ENCODE measurements at places on chromosomes 7 and 10. TPM values are rescaled to one million over a fixed set of nuclear protein-coding genes. Genes with fewer than 3 reads are reported as not detected.

GRCh38 chr10:19498393-19499290, 317.6 kb upstream of the PLXDC2 start:
- DNase-seq, result no peak

DNA sequence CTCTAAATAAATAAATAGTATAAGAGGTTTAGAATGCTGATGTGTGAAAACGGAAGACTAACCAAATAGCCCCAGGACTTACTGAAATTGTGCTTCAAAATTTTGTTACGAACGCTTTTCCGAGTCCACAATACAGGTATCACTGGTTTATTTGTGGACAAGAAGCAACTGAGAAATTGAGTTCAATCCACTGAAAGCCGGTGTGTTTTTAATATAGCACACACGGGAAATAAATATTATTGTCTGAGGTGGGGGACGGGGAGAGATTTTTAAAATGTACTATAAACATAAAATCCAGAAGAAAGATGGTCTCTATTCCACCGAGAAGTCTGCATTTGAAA, 598 bp downstream of the SLC16A12 start:
- DNase-seq, result no peak

The OR6V1 gene
- total RNA-seq, result not detected

- DNase-seq, result no peak
Observed at GRCh38 chr7:119696336-119696735, 576.6 kb upstream of the KCND2 start.

The VSIR gene
- total RNA-seq, result 42.8 TPM

The AFAP1L2 gene
- 13.7 TPM for total RNA-seq

DNA sequence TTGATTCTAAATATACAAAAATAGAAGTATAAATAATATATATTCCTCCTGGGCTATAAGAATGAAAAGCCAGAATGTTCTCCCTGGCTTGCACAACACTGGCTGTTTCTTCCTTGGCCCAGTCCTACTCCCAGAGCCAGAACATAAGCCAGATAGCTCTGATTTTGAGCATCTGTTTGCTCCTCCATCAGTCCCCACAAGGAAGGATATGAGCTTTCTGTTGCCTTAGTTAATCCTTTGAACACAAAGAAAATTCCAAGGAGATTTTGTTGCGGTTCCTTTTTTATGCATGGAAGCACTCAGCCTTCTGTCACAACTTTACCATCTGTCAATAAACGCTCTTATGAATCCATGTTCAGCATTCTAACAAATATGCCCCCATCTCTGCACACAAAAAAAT, 361.8 kb downstream of the IPMK start:
- DNase-seq, result no peak

DNA sequence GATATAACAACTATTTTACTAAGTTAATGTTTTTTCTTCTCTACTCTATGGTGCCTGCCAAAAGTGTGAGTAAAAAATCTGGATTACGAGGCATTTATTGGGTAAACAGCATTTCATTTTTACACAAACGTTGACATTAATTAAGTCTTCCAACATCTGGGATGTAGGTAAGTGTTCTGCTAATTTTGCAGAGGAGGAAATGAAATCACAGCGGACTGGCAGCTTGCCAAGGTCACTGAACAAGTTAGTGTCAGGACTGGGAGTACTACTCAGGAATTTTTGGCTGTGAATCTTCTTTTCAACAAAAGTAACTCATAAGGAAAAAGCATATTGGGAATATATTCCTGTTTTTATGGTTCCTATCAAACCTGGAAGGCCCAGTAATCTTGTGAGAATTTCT, 612.1 kb upstream of the FZD8 start:
- DNase-seq, result peak; percentile 30

- no peak for DNase-seq
Observed at GRCh38 chr7:155071916-155072571, 1.9 kb downstream of the HTR5A start.
